NCI-H2107 (cell line): ENCODE measurements at places on chromosomes 7 and 10.

DNA sequence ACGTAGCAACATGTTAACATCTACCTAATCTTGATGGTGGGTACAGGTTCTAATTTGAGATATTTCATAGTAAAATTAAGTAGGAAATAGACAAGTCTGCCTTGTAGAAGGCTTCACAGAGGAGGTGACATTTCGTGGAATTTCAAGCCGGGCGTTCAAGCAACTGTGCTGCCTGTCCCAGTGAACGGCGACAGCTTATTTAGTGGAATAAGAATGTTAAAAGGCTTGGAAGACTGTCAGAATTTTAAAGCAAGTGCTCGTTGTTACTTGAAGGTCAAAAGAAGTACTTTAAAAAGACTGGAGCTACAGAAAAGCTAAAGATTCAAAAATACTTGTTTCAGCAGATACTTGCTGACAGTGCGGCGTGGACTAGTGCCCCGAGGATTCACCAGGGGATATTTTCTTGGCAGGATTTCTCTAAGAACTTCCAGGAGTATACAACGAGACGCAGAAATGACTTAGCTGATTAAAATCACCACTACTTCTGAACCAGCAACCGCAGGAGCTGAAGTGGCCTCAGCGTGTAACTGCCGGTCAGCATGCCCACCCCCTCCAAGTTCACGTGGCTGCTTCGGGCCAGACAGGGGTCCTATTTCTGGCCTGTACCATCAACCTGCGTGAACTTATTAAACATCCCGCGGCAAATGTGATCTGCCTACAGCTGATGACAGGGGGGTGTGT is 46.5 kb downstream of the CTBP2 start:
- no peak for DNase-seq

GRCh38 chr10:102918817-102919245 is 737 bp downstream of the CNNM2 start:
- no peak for DNase-seq

DNA sequence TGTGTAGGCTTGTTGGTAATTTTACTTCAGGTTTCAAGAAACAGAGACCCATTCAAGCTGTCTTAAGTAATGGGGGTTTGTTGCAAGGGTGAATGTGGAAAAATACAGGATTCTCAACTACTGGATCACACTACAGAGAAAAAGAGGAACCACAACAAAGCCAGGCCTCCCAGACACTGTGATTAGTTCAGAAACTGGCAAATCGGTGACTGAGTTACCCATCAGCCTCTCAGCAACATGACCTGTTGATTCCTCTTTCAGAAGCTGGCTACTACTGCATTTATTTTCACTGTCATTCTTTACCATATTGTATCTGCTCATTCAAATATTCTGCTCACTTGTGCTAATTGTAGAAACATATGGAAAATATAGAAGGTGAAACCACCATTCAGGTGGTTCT is 16.0 kb downstream of the CCDC71L start:
- DNase-seq, result no peak

- DNase-seq, result no peak
These were observed 85.5 kb upstream of the LRRC4 start for GRCh38 chr7:128116740-128117139.

DNA sequence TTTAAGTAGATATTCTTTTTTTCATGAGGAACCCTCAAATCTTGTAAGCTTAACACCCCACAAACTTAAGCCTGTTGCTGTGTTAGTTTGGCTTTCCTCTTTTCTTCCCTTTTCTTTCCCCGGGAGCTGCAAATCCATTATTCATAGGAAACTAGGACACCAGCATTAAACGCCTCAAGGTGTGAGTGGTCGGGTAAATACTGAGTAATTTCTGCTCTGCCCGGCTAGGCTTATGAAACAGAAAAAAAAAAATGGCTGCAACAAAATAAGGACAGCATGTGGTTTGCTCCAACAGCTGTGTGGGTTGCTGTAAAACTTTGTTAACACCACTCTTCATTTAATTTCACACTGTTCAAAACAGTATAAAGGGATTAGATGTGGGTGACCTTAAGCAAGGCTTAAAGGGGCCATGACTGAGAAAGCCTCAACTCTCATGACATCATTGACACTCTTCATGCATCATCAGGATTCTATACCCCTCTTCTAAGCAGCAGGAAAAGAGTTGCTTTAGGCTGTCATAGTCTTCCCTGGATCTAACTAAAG is 104.1 kb downstream of the AOAH start:
- DNase-seq, result no peak

DNA sequence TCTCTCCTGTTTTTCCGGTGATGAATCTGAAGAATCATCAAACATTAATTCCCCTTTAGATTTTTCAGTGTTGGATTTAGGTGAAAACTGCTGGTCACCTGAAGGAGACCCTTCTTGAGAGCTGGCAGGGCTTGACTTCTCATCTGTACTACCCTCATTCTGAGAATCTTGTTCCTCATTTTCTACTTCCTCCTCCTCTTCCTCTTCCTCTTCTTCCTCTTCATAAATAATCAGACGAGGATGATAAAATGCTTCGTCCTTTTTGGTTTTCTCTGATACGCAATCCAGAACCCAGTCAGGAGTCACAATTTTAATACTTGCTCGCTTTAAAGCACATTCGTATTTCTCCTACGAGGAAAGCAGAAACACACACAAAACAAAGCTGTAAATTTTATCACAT is 26.9 kb downstream of the PAXIP1 start:
- DNase-seq, result no peak

- DNase-seq, result no peak
These were observed 180.7 kb downstream of the EVX1 start for GRCh38 chr7:27423290-27423689.

DNA sequence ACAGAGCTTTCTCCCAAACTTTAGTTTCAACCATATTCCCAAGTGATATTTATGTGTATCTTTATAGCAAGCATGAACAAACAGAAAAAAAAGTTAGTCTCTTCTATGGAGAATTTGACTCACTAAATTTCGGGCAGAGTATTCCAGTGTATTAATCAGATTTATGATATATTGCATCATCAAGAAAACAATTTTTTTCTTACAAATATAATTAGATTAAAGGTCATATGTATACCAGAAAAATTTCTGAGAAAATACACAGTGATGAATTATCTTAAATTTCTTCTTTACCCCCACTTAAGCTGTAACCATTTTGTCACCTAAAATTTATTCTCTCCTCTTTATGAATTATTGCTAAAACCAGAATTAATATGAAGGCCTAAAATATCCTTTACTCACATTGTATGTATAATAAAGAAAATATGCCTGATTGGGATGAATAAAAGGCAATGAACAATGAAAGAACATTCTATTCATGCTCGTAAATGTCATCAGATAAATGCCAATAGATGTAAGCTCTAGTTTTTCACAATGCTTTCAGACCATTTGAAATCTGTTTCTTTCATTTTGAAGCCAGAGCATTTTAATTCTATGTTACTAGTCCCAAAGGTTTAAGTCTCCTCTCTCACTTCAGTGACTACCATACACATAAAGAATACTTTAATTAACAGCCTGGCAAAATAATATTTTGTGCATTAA is 192.1 kb downstream of the HGF start:
- no peak for DNase-seq
